ENCODE measurements at places on chromosomes 7 and 10.

DNA sequence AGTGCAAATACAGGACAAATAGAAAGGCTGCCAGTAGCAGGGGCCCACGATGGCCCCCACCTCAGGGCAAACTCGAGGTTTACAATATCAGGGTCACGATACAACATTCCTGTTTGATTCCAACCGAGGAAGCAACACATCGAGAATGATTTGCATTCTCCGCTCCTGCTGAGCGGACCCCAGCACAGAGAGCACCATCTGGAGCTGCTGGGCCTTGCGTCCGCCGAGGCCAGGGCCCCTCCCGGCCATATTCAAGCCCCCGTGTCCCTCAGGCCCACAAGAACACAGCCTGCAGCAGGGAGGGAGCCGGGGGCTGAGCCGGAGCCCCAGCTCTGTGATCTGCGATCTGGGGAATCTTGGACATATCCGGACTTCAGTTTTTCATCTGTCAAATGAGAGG lies 84.3 kb downstream of the PRKAG2 start:
- no peak for DNase-seq

GRCh38 chr7:102073931-102074880 lies 212.5 kb upstream of the SH2B2 start:
- no peak for DNase-seq

DNA sequence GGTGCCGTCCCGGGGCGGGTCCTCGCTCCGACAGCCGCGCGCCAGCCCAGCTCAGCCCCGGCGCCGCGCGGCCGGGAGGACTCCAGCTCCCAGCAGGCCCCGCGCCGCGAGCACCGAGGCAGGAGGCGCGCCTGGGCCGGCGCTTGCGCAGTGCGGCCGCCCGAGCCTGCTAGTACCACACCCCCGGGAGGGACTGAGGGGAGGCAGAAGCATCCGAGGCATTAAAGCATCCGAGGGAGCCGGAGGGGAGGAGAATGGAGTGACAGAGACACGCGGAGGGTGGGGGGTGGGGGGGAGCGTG lies at the start of gene GRK5:
TSS of gene GRK5 (plus strand) at position 206 of the 301 bp plus-strand sequence. CDS start 347 bp downstream, outside the sequence.
- DNase-seq, result peak; percentile 88

DNA sequence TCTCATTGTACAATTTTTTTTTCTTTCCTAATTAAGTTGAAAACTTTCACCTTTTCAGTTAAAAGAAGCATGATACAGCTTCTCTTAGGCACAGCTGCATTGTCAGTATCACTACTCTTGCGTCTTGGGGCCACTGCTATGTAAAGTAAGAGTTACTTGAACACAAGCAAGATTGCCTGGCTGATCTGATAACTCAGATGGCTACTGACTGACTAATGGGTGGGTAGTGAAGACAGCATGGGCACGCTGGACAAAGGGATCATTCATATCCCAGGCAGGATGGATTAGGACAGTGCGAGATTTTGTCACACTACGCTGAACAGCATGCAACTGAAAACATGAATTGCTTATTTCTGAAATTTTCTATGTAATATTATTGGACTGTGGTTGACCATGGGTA lies 11.6 kb upstream of the ADAMTS14 start:
- DNase-seq, result no peak

DNA sequence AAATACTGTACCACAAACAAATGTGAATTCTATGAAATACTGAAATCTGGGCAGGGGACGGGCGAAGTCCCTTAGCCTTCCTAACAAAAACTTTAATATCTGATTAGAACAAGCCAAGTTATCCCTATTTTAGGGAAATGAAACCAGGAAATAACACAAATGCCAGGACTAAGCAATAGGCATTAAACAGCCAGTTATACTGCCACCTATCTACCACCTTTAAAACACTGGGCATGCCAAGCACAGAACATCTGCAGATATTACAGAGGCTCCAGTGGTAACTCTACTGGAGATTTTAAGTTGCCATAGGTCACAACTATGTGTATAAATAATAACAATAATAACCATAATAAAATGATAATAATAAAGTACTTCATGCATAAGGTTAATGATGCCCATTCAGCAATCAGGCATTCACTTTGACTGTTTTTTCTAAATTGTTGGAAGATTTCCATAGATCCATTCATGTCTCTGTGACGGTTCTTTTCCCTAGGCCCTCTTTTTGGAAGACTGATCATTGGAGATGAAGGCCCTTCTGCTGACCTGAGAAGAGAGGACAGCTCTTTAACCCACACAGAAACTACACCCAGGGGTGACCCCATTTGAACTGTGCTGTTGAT lies 195.7 kb downstream of the CACNA2D1 start:
- DNase-seq, result no peak

DNA sequence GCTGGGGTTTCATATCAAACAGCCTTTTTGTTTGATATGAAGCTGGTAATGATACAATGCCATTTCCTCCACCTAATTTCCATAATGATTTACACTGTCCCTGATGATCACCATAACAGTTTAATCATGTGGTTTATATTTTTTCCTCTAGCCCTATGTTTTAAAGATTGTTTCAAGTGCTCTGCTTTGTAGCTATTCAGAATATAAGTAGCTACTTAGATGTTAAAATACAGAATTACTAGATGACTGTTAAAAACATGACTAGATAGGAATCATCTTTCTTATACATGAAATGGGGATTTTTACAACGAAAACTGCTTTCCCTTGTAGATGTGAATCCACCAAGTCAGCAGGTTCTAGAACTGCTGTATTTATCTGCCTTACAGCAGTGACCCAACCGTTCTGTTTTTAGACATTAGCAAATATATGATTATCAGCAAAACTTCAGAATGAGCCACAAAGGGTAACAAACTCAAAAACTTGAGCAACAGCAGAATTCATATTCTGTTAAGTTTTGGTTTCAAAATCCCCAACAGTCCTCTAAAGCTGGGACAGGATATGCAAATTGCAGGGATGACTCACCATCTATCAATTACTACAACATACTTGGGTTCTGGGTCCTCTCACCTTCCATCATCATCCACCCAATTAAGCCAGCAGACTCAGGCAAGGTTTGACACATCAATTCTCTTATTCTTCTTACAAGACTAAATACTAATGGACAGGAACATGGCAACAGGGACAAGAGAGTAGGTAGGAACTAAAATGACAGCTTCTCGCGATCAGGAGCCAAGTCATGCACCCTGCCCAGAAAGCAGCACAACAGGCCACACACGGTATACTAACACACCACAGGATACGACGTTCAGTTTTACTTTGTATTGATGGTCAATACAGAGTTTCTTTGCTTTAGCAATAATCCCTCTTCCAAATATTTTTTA lies 83.9 kb downstream of the PIP4K2A start:
- DNase-seq, result peak; percentile 73

DNA sequence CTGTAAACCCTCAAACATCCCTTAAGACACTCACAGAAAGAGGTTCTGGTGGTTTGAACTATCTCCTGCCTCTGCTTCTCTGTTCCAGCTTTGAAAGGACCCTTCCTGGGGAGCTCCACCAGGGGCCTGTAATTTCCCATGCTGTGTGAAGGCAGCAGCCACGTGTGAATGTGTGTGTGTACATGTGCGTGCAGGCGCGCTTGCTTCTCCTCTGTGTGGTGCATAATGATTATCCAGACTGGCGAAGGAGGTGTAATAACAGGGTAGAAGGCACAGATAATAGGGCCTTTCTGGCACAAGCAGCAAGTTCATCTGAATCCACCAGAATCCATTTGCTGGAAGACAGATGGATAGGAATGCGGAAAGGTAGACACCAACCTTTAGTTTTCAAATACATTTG lies 466.5 kb downstream of the GRID1 start:
- no peak for DNase-seq

GRCh38 chr7:135980665-135981180 lies 3.6 kb upstream of the MTPN start:
- DNase-seq, result peak; percentile 2

GRCh38 chr7:49089717-49090116 lies 165.4 kb downstream of the CDC14C start:
- DNase-seq, result no peak

- DNase-seq, result no peak
Observed at GRCh38 chr7:158186864-158187693, 400.5 kb downstream of the PTPRN2 start.

- DNase-seq, result no peak
Observed at GRCh38 chr7:108178398-108178797, 48.2 kb upstream of the LAMB4 start.

DNA sequence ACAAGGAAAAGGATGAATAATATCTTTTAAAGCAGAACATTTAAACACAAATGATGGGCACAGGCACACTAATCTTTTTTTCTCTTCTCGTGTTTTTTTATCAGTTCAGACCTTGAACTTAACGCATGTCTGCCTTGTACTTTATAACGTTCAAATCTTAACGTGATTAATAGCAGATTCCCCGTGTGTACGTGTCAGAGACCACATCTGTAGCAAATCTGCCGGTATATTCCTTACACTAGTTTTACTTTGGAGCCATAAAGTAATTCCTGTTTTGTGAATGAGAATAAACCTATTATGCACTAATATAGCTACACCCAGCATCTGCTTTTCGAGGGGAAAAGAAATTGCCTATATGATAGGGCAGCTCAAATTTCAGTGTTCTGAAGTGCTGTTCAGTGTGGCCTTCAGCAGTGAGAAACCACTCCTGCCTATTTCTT lies 166.0 kb upstream of the TCF7L2 start:
- DNase-seq, result no peak

DNA sequence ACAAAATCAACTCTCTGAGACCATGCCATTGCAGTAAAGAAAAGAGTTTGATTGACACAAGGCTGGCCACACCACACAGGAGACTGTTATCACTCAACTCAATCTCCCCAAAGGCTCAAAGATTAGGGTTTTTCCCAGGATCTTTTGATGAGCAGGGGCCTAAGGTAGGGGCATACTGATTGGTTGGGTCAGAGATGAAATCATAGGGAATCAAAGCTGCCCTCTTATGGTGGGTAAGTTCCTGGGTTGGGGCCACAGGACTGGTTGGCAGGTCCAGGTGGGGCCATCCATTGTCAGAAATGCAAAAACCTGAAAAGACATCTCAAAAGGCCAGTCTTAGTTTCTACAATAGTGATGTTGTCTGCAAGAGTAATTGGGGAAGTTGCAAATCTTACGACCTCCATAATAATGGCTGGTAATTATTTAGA lies 91.6 kb downstream of the AKR1D1 start:
- DNase-seq, result no peak

GRCh38 chr10:78066728-78067430 lies 33.2 kb downstream of the RPS24 start:
- no peak for DNase-seq

- no peak for DNase-seq
Observed at GRCh38 chr10:75866731-75867130, 435.3 kb downstream of the LRMDA start.

DNA sequence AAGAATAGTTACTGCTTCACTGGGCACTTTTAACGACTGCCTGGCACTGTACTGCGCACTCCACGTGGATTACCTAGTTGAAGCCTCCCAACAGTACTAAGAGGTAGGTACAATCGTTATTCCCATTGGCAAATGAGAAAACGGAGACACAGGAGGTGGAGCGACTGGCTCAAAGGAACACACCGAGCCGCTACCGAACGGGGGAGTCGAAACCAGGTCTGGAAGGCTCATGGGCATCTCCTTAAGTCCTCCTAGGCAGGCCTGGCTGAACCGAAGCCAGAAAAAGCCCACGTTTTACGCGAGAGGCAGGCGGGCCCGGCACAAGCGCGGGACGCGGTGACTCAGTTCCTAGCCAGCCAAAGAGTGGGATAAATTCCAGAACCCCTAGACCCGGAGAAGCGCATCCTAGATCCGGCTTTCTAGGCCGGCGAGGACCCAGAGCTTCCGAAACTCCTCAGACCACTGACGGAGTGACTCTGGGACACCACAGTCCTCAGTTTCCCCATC lies 472 bp downstream of the PDAP1 start:
- no peak for DNase-seq

GRCh38 chr10:71486484-71487114 lies 89.9 kb downstream of the CDH23 start:
- no peak for DNase-seq

DNA sequence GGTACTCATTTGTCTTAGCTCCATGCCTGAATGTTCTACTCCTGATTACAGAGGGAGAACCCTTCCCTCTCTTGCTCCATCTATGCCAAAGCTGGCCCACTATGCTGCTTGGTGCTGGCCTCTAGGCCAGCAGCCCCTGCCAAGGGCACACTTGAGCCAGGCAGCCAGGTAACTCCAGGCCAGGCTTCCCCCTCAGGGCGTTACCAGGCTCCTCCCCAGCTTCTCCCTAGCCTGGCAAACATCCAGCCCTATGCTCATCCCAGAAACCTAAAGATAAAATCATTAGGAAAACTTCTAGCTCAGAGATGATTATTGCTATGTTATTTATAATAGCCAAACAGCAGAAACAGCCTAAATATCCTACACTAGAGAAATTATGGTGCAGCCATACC lies 103.7 kb downstream of the KCNMA1 start:
- no peak for DNase-seq

GRCh38 chr7:147298611-147299043 lies 1182.0 kb downstream of the CNTNAP2 start:
- no peak for DNase-seq

GRCh38 chr10:51066231-51066630 lies 8.1 kb upstream of the PRKG1 start:
- DNase-seq, result no peak

DNA sequence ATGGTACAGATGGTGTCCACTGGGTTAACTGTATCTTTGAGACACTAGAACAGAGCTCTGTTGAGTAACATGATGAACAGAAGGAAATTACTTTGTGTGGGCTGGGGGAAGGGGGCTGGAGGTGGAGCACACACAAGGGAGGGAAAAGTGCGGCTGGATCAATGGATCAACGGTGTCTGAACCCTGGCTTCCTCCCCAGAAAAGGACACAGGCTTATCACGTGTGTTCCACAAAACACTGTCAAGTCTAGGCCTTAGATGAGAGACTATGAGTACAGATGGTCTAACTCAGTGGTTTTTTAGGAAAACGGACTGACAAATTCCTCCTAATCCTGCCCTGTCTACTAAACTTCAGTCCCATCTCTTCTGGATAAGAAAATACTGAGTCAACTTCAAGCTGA lies 27.8 kb downstream of the HSPB1 start:
- DNase-seq, result no peak

GRCh38 chr10:59281861-59282260 lies 80.5 kb downstream of the FAM13C start:
- DNase-seq, result no peak

DNA sequence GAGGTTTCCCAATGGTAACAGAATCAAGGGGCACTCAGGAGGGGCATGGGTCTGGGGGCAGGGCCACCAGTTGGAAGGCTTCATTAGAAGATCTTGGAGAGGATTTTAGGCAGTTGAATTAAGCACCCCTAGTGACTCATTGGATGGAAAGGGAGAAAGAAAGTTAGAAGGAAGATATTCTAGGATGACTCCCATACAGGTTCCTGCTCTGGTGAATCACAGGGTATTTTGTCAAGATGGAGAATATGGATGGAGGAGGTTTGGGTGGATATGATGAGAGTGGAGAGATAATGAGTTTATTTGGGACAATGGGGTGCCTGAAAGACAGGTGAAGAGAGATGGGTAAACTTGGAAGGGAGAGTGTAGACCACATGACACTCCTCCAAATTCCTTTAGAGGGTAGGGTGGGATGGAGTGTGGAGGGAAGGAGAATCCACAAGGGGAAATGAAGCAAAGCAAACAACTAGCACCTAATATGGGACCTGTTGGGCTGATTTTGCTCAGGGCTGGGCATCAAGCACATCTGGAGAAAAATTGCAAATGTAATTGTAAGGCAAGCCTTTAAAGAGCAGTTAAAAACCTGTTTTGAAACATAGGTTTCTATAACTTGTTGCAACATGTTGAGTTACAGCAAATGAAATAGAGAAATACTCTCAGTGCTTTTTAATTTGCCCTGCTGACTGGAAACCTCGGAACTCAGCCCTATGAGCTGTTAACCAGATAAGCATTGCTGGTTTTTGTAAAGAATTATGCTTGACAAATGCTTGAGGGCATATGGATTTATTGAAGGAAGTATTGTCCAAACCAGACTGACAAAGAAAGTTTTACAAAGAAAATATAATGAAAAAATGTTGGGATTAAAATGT lies 2.9 kb upstream of the ENTPD7 start:
- no peak for DNase-seq

All from bone marrow (tissue), 2 donors.